Dermis blood vessel endothelial cell (primary cell): ENCODE measurements at places on chromosomes 7 and 10.
A peak's percentile ranks its signal among the peaks of the same experiment; 100 is the strongest.

GRCh38 chr10:49109669-49110340, 5.5 kb downstream of the VSTM4 start:
- no peak for DNase-seq

GRCh38 chr10:60572511-60573194, 183.0 kb upstream of the ANK3 start:
- DNase-seq = peak; percentile 4

DNA sequence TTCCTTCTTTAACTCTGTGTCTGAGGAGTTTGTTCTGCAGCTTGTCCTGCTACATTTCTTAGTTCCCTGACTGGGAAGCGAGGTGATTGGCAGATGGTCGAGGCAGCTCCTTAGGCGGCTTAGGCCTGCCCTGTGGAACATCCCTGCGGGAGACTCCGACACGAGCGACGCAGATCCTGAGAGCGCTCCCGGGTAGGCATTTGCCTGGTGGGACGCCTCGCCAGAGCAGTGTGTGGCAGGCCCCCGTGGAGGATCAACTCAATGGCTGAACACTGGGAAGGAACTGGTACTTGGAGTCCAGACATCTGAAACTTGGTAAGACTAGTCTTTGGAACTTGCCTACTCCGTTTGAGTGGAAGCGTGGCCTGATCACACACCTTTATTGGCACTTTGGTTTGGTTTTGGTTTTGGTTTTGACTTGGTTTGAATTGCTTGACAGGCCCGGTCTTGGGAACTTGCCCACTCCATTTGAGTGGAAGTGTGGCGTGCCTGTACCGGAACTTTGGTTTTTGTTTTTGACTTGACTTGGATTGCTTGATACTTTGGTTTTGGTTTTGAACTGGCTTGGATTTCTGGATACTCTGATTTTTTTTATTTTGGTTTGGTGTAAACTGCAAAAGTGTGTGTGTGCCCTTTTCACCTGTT, 42.6 kb downstream of the MAP3K8 start:
- DNase-seq = no peak

DNA sequence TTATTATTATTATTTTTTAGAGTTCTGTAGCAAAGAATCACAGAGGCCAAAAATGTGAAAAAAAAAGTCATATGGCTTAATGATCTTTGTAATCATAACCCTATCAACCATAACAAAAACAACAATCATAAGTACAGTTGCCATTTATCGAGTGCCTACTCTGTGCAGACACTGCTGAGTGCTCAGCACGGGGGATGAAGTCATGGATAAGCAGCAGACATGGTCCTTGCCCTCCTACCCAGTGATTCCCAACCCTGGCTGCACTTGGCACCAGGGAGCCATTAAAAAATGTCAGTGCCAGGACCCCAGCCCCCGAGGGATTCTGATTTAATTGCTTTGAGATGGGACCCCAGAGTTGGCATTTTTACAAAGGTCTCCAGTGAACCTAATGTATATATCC, 38.2 kb downstream of the ENTPD1 start:
- DNase-seq = no peak

- DNase-seq = no peak
Observed at GRCh38 chr10:112218960-112219359, 35.4 kb upstream of the GPAM start.

GRCh38 chr7:40425696-40426095, 290.9 kb downstream of the SUGCT start:
- no peak for DNase-seq

DNA sequence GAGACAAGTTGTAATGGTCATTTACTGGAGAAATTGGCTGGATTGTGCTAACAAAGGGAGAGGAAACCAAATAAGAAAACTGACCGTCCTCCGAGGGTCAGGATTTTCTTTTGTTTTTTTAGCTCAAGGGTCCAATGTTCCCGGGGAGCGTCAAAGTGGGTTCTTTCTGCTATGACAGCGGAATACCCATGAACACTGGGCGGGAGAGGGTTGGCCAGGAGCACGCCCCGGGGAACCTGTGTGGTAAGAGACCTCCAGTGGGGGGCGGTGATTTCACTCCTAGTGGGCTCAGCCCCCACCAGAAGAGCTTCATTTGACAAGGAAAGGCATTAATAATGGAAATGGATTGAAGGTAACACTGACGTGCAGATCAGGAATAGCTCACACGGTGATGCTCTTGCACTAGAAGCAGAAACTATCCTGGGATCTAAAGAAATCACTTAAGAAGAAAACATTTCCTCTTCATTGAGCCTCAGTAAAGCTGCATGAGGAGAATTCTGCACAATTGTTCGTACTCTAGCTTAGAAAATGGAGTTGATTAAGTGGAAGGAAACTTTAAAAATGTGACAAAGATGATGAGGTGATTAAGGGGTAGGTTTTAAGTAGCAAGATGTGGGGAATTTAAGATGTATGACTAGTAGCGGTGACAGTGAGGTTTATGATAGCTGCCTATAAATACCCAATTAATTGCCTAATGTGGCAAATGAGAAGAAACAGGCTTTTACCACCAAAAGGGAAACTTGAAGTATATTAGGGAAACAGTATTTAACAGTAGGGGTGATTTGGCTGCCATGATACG, 627.2 kb downstream of the SUGCT start:
- no peak for DNase-seq

DNA sequence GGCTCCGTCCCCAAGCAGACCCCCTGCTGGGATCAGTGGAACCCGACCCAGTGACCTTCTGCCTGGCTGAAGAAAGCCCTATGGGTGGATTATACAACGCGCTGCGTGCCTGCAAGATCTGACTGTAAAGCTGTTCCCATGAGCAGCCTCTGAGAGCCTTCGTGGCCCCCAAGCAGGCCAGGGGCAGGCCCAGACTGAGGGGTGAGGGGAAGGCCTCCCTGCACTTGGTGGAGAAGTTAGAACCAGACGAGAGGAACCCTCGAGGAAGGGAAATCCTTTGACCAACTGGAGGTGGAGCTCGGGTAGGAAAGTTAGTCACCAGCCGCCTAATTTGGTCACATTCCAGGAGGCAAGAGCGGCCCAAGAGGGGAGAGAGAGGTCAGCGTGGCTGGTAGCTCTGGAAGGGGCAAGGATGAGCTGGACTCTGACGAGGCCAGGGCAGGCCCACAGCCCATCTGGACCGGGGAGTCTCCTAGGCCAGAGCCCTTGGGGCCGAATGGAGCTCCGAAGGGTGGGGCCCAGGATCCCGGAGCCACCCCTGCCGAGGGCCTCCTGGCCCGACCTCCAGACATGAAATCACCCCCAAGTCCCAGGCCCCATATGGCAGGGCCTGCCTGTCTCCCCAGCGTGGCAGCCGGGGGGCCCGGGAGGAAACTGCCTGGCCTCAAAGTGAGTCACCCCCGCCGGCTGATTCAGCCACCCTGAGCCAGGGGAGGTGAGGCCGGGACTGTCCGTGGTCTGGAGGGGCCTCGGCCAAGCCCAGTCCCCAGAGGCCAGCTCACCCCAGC, 23.3 kb upstream of the PDGFA start:
- DNase-seq = peak; percentile 83

DNA sequence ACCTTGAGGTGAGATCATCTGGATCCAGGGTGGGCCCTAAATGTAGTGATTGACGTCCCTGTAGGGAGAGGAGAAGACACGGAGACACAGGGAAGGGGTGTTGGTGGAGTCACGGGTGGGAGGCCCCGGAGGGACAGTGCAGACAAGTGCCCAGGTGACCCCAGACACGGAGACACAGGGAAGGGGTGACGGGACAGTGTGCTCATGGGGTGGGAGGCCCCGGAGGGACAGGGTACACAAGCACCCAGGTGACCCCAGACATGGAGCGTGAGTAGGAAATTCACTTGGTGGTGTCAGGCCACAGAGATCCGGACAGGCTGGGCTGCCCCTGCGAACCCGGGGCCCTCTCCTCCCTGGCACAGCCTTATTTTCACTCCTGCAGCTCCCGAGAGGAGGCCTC, 176.9 kb downstream of the PTPRN2 start:
- no peak for DNase-seq

DNA sequence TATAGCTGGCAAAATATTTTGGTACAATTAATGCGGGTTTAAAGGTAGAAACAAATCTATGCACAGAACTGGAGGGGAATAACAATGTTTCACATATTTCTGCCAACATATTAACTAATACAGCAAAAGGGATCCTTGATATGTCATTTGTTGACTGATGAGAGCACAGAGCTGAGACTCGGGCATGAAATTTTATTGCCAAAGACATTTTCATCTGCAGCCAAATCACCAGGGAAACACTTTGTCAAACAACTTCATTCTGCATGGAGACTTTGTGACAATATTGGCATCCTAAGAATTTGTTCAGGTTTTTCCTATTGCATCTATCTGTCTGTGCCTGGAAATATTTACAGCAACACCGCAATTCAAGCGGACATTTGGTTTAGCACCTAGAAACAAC, 117.8 kb upstream of the C1QL3 start:
- DNase-seq = no peak

- no peak for DNase-seq
Observed at GRCh38 chr10:92284112-92284704, 6.7 kb downstream of the CPEB3 start.

- no peak for DNase-seq
Observed at GRCh38 chr10:15141136-15142054, 27.1 kb downstream of the NMT2 start.

DNA sequence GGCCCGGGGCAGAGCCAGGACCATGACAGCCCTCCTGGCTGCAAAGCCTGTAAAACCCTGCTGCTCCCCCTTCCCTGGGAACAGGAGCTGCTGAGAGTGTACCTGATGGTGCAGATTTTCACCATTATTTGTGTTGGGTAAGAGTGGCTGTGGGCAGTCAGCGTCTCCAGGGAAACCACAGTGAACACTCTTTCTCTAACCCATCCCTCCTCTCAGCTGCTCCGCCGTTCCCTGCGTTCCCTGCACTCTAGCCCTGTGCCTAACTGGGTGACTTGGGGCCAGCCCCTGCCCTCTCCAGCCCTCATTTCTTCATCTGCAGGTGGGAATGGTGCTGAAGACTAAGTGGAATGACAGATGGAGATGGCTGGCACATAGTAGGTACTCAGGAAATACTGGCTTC, 75.9 kb upstream of the PCBD1 start:
- DNase-seq = no peak
